ENCODE measurements at places on chromosomes 13 and 19. TPM values are rescaled to one million over a fixed set of nuclear protein-coding genes. Genes with fewer than 3 reads are reported as not detected.

The METTL21C gene
- polyA plus RNA-seq = not detected

The KIR2DL4 gene
- polyA plus RNA-seq = 0.07 TPM

The ZNF285 gene
- polyA plus RNA-seq = 2.5 TPM

The TRPC4 gene
- polyA plus RNA-seq = 0.88 TPM

The PRTN3 gene
- polyA plus RNA-seq = not detected

The APC2 gene
- polyA plus RNA-seq = 0.71 TPM

The AKAP11 gene
- 5.6 TPM for polyA plus RNA-seq

The PEPD gene
- polyA plus RNA-seq = 41.7 TPM

The CACNA1A gene
- polyA plus RNA-seq = 5.7 TPM

The OVOL3 gene
- polyA plus RNA-seq = not detected

The PTBP1 gene
- 146 TPM for polyA plus RNA-seq

DNA sequence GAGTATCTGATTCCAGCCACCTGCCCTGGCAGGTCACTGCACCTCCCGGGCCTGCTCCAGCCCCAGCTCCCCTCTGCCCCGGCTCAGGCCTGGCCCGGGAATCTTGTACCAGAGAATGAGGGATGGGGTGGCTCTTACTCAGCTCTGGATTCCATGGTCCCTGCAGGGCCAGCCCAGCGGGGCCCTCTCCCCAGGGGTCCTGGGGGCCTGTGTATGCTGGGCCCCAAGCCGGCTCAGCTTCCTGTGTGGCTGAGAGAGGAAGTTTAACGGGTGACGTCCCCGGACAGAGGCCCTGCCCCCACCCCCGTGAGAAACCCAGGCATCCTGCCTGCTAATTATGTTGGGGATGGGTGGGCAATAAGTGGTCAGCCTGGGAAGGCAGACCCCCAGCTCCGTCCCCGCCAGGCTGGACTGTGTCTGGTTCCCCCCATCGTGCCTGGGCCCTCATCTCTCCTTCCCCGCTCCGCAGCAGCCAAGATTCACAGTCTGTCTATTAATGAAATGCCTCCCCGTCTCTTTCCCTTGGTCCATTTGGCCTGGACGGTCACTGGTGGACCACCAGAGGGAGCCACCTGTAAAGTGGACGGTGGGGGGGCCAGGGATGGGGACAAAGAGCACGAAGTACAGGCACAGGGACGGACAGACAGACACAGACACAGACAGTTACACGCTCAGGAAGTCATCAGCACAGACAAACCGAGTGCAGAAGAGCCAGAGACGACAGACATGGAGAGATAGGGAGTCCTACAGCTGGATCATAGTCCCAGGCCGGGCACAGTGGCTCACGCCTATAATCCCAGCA lies at the start of gene DENND1C:
TSS of gene DENND1C (minus strand) at position 247 of the 802 bp plus-strand sequence. CDS start at position 155, 92 bp downstream.
- peak; percentile 59 for DNase-seq

- no peak for DNase-seq
These were observed 321.8 kb upstream of the HTR2A start for GRCh38 chr13:47218611-47219010.

DNA sequence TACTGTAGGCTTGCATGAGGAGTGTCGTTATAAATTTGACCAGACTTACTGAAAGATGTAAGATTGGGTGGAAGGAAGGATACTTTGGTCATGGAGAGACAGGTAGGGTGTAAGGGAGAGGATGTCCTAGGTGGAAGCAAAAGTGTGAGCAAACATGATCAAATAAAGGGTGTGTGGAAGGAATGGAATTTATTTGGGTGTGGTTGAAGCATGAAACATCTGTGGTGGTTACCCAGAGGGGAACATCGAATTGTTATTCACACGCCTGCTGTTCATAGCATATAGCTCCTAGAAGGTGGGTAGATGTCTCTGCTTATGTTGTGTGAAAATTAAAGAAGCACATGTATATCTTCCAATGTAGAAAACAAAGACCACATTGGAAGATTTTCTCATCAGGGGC lies 157.7 kb downstream of the ATP8A2 start:
- no peak for DNase-seq

DNA sequence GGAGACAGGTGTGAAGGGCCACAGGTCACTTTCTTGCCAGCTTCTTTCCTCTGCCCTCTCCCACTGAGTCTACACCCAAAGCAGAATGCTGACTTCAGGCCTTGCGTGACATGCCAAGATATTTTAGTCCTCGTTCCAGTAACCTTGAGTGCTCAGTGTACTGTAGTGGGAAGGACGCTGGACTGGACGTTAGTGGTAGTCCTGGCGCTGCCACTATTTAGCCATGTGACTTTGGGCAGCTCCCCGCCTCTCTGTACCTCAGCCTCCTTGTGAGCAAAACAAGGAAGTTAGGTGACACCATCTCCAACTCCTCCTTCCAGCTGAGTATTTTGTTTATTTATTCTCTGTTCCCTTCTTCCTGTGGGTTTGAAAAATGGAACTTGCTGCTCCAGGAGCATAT lies 86.1 kb downstream of the FRY start:
- peak; percentile 51 for DNase-seq

DNA sequence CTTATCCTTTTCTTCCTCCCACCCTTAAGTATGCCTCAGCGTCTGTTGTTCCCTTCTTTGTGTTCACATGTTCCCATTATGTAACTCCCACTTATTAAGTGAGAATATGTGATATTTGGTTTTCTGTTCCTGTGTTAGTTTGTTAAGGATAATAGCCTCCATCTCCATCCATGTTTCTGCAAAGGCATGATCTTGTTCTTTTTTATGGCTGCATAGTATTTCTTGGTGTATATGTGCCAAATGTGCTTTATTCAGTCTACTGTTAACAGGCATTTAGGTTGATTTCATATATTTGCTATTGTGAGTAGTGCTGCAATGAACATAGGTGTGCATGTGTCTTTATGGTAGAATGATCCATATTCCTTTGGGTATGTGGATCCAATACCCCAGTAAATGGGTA lies 3.2 kb upstream of the ZNF441 start:
- no peak for DNase-seq

- DNase-seq = no peak
These were observed 2.5 kb downstream of the MEF2B start for GRCh38 chr19:19167612-19168011.

- no peak for DNase-seq
These were observed 300.8 kb downstream of the EFNB2 start for GRCh38 chr13:106234636-106235035.

DNA sequence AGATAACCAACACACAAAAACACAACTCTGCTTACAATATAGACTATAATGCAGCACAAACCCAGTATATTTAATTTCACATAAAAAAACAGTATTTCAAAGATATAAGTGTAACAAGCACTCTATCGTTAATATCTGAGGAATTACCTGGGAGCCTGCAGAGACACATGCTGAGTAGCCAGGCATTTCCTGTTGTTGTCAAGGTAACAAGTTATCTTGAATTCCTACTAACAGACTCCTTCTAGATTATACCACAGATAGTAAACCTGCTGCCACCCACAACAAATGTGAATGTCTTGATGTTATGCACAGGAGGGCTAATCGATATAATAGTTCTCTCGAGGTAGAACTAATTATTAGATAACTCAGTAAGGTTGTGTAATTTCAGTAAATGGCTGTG lies 826.0 kb upstream of the PRR20A start:
- DNase-seq = no peak

- no peak for DNase-seq
These were observed 9.5 kb downstream of the VSTM2B start for GRCh38 chr19:29535214-29535831.

- DNase-seq = no peak
These were observed 26.6 kb upstream of the CALM3 start for GRCh38 chr19:46574533-46574932.

GRCh38 chr13:32530841-32531253 lies 7.7 kb downstream of the N4BP2L2 start:
- peak; percentile 25 for DNase-seq

DNA sequence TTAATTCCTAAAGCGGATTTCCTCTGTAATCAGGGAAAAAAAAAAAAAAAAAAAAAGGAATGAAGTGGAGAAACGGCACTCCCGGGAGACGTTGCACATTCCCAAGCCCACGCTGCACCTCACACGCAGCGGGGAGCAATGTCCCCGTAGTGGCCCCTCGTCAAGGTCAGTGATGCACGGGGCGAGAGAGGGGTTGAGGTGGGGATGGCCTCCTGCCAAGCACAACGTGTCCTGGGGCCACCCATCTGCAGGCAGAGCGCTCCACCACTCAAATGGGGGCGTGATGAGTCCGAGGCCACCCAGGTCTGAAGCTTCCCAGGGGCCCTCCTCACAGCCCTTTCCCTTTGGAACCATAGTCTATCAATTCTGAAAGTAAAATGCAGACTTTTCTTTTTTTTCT lies 15.1 kb downstream of the PLK5 start:
- DNase-seq = peak; percentile 12

- no peak for DNase-seq
These were observed 567.7 kb downstream of the GPC6 start for GRCh38 chr13:93794197-93794885.

DNA sequence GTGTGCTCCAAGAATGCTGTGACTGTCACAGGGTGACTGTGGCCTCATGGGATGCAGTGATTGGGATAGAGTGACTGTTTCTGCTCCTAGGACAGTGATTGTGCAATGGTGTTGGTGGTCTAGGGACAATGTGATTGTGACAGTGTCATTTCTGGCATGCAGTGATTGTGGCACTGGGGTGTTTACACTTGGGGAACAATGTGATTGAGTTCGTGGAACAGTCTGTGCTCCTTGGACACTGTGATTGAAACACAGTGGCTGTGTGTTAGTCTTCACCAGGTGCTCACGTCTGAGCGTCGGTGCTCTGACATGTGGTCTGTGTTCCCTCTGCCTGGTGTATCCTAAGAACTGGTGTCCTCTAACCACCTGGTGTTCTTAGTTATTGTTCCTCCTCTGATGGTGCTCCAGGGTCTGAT lies 1.7 kb downstream of the PDE4A start:
- DNase-seq = no peak
